ENCODE measurements at places on chromosomes 2 and 18. TPM values are rescaled to one million over a fixed set of nuclear protein-coding genes. Genes with fewer than 3 reads are reported as not detected.

The FOXI3 gene
- not detected for total RNA-seq

The REG1B gene
- not detected for total RNA-seq

The KLHL14 gene
- 0.07 TPM for total RNA-seq

The TGFA gene
- 25.8 TPM for total RNA-seq

The USP40 gene
- 22.1 TPM for total RNA-seq

The ZNF516 gene
- total RNA-seq: 21.3 TPM

The KYNU gene
- total RNA-seq: 0.64 TPM

DNA sequence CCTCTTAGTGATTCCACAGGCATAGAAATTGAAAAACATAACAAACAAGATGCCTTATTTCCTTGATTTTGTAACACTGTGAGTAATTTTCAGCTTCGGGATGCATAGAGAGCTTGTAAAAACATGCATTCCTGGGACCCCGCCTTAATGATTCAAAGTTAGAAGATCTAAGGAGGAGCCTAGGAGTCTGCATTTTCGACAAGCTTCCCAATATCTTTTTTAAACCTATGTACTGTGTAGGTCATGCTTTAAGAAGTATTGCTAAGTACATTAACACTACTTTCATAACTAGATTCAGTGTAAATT, 109.8 kb upstream of the ZNF516 start:
- DNase-seq: no peak

DNA sequence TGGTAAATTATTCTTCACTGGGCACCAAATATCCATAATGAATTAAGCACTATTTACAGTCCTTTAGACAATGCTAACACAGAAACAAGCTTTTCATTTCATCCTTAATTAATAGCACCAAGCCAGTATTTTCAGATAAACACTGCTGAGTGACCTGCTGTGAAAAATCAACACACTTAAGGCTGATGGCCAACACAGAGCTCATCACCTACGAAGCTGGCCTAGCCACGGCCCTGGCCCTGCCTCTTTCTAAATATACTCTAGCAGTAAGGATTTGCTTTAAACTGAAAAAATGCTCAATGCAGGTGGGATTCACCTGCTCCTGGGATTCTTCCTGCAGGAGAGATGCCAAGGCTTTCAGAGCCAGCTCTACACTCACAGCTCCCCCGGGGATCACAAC, 18.4 kb downstream of the CYB5A start:
- no peak for DNase-seq

GRCh38 chr2:162317861-162318327, 590 bp downstream of the IFIH1 start:
- peak; percentile 57 for DNase-seq

- no peak for DNase-seq
Observed at GRCh38 chr2:132652474-132652873, 17.5 kb downstream of the LYPD1 start.

GRCh38 chr2:202034249-202035088, 814 bp downstream of the FZD7 start:
- peak; percentile 33 for DNase-seq
